RPMI8226 (cell line): ENCODE measurements at places on chromosomes 5 and 9.

GRCh38 chr9:89794918-89795317 lies 190.1 kb downstream of the GADD45G start:
- no peak for DNase-seq

- no peak for DNase-seq
These were observed 116.4 kb upstream of the COL5A1 start for GRCh38 chr9:134525070-134525815.

GRCh38 chr5:177300236-177300880 lies 3.2 kb downstream of the RAB24 start:
- DNase-seq = peak; percentile 85

DNA sequence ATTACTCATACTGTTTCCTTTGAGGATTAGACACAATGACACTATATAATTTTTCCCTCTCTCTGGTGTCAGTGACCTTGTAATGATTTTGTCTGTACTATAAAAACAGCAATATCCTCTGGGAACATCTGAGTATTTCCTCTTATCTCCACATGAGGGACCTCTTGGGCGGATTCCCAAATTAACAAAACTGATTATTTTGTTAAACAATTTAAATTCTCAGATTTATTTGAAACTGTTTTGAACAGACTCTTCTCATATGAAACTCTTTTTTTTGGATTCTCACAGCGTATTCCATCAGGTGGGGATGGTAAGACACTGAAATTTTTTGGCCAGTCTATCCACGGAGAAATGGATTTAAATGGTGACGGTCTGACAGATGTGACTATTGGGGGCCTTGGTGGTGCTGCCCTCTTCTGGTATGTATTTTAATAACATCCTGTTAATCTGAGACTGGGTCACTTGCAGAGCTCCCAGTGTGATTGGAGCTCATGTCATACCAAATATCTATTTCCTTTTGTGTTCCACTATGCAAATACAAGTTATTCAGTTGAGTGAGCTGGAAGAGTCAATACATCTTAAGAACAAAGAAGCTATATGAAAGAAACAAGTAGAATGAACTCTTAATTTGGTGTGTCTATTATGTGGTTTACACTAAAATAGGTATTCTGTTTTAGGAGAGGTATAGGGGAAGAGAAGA lies 73.8 kb upstream of the ITGA2 start:
- peak; percentile 57 for DNase-seq

DNA sequence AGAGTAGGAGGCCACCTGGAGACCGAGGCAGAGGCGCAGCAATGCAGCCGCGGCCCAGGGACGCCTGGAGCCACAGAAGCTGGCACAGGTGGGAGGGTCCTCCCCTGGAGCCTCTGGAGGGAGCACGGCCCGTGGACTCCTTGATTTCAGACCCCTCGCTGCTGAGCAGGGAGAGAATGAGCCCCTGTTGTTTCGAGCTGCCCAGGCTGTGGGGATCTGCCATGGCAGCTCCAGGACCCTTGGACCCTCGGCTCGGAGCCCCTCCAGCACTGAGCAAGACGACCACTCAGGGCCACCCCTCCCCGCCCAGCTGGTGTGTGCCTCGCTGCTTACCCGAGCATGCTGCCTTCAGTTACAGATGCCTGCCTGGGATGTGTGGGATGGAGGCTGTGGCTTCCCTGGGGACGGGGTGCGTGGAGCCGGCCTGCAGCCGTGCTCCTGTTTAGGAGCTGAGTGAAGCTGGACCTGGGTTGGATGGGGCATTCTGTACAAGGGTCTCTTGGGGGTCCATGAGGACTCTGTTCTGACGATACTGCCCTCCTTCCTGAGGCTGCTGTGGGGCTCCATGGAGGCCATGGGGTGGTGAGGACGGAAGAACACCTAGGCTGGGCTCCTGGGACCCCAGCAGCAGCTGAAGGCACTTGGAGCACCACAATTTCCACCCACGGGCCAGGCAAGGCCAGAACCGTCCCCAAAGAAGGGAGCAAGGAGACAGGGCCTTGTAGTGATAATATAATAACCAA lies 115.1 kb upstream of the LPCAT1 start:
- DNase-seq = peak; percentile 1

- DNase-seq = peak; percentile 51
These were observed 42.4 kb downstream of the CWC27 start for GRCh38 chr5:64811050-64811640.

DNA sequence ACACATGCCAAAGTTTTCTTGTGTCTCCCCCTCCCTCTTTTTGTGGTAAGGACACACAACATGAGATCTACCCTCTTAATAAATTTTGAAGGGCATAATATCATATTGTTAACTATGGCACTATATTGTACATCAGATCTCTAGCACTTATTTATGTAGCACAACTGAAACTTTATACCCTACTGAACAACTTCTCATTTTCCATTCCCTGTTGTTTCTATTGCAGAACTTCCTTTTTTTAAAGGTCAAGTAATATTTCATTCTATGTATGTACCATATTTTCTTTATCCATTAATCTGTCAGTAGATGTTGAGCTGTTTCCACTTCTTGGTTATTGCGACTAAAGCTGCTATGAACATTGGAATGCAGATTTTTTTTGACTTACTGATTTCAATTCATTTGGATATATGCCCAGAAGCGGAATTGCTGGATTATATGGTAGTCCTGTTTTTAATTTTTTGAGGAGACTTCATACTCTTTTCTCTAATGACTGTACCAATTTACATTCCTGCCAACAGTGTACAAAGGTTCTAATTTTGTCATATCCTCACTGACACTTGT lies 305.3 kb downstream of the PRR16 start:
- DNase-seq = no peak

- DNase-seq = no peak
These were observed 896.6 kb downstream of the TLE1 start for GRCh38 chr9:80792726-80793125.
